K562 (cell line): ENCODE measurements at places on chromosomes 7 and 10. TPM values are rescaled to one million over a fixed set of nuclear protein-coding genes. Genes with fewer than 3 reads are reported as not detected.

GRCh38 chr7:22723637-22724036, 3.4 kb upstream of the IL6 start:
- H3K27me3 ChIP-seq, result no peaks in the 10 kb centered on the region
- H3K27ac ChIP-seq, result peak overlapping the region; percentile 27; the same call in 2 of the 3 replicates
- no peak for DNase-seq
- no peaks in the 10 kb centered on the region for H3K36me3 ChIP-seq
- H3K4me3 ChIP-seq, result no peak overlapping the region
- H3K4me1 ChIP-seq, result peaks cover 16% of the 10 kb centered on the region

GRCh38 chr10:50541921-50542320, 81.8 kb downstream of the SGMS1 start:
- no peaks in the 10 kb centered on the region for H3K27me3 ChIP-seq
- H3K4me3 ChIP-seq, result no peak overlapping the region
- H3K27ac ChIP-seq, result no peak overlapping the region
- H3K4me1 ChIP-seq, result peaks cover 68% of the 10 kb centered on the region

- no peak overlapping the region for H3K4me3 ChIP-seq
- H3K27ac ChIP-seq, result no peak overlapping the region
- DNase-seq, result no peak
- H3K4me1 ChIP-seq, result peaks cover 22% of the 10 kb centered on the region
- peaks cover 51% of the 10 kb centered on the region; the same call in 2 of the 3 replicates for H3K36me3 ChIP-seq
Observed at GRCh38 chr10:49157229-49157628, 23.4 kb upstream of the FAM170B start.

DNA sequence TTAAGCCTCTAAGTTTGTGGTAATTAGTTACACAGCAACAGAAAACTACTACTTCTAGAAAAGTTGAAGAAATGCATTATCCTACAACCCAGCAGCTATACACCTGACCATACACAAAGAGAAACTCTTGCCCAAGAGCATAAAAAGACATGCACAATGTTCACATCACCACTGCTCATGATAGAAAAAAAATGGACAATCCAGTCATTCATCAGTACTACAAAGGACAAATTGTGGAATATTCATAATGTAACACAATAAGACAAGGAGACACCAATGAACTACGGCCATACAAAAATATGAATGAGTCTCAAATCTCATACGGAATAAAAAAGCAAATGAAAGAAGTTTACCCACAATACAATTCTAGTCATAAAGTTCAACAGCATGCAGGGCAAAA, 87.4 kb downstream of the ZFAND4 start:
- H3K4me1 ChIP-seq, result peaks cover 19% of the 10 kb centered on the region
- H3K27me3 ChIP-seq, result no peaks in the 10 kb centered on the region
- DNase-seq, result no peak
- H3K27ac ChIP-seq, result no peak overlapping the region
- peaks cover 10% of the 10 kb centered on the region; the same call in 2 of the 3 replicates for H3K36me3 ChIP-seq
- H3K4me3 ChIP-seq, result no peak overlapping the region

DNA sequence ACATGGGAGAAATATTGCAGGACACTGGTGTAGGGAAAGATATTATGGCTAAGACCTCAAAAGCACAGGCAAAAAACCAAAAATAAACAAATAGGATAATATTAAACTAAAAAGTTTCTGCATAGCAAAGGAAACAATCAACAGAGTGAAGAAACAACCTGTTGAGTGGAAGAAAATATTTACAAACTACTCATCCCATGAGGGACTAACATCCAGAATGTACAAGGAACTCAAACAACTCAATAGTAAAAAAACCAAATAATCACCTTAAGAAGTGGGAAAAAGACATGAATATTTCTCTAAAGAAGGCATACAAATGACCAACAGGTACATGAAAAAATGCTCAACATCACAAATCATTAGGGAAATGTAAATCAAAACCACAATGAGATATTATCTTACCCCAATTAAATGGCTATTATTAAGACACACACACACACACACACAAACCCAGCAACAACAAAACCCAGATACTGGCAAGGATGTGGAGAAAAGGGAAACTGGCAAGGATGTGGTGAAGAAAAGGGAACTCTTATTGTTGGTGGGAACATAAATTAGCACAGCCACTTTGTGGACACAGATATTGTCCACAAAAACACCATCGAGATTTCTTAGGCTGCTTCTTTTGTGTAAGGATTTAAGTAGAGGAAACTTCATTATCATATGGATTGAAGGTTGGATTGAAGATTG, 9.8 kb upstream of the RAB18 start:
- no peaks in the 10 kb centered on the region for H3K27me3 ChIP-seq
- DNase-seq, result no peak
- H3K4me1 ChIP-seq, result no peaks in the 10 kb centered on the region

- H3K4me3 ChIP-seq, result no peak overlapping the region
- no peaks in the 10 kb centered on the region for H3K4me1 ChIP-seq
- peaks cover 24% of the 10 kb centered on the region for H3K27me3 ChIP-seq
Observed at GRCh38 chr10:29482591-29483431, 152.0 kb downstream of the SVIL start.

GRCh38 chr7:70925411-70926115, 206.4 kb upstream of the GALNT17 start:
- no peaks in the 10 kb centered on the region for H3K27me3 ChIP-seq
- DNase-seq, result no peak
- H3K36me3 ChIP-seq, result no peaks in the 10 kb centered on the region
- no peak overlapping the region for H3K27ac ChIP-seq
- no peak overlapping the region for H3K4me3 ChIP-seq

DNA sequence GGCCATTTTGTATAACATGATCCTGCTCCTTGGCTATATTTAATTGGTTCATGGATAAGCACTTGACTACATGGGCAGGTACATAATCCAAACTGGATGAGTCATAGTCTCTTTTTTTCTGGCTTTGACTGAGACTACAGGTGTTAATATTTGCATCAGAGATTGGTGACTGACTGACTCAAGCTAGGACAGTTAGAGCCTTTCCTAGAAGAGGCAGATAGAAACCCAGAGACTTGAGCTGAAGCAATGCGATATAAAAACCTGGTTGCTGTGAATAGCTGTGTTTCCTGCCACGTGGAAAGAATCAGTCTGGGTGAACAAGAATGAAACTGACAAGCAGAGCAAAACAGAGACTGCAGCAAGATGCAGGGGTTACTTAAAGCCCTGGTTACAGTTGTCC, 81.0 kb downstream of the SAMD9 start:
- H3K27ac ChIP-seq, result no peak overlapping the region
- no peak overlapping the region for H3K4me3 ChIP-seq

- H3K4me3 ChIP-seq, result no peak overlapping the region
- H3K4me1 ChIP-seq, result no peaks in the 10 kb centered on the region
- H3K36me3 ChIP-seq, result no peaks in the 10 kb centered on the region
Observed at GRCh38 chr7:148232784-148233183, 357.8 kb upstream of the C7orf33 start.

- no peaks in the 10 kb centered on the region for H3K4me1 ChIP-seq
- H3K27ac ChIP-seq, result no peak overlapping the region
- H3K27me3 ChIP-seq, result no peaks in the 10 kb centered on the region
- no peaks in the 10 kb centered on the region for H3K36me3 ChIP-seq
Observed at GRCh38 chr10:95739056-95739455, 16.9 kb upstream of the ENTPD1 start.

DNA sequence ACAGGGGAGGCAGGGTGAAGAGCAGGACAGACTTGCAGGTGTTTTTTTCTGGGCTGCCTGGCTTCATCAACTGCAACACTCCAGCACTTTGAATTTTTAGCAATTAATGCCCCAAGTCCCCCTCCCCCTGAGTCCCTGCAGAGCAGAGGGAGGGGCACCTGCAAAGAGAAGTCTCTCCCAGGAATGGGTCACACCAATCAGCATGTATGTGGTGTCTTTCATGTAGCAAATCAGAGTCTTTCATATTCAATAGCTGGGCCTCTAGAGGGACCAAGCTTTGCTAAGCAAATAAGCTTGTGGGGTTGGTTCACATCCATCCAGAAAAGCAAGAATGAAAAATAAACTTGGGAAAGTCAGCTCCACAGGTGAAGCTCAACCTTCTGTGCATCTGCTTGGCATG, 90.7 kb downstream of the PARP12 start:
- no peak for DNase-seq
- no peak overlapping the region for H3K27ac ChIP-seq
- H3K4me3 ChIP-seq, result no peak overlapping the region
- peaks cover 17% of the 10 kb centered on the region for H3K4me1 ChIP-seq
- no peaks in the 10 kb centered on the region for H3K27me3 ChIP-seq

DNA sequence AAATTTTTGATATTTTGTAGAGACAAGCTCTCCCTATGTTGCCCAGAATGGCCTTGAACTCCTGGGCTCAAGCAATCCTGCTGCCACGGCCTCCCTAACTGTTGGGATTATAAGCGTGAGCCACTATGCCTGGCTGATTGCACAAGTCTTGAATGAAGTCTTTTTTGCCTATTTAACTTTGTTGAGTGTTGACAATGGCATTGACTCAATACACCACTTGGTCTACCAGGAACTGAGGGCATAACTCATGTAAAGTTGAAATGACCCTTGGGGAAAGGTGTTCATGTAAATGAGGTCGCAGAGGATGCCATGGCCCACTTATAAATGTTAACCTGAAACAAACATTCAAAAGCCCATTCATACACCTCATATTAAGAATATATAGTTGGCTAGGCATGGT, 7.4 kb upstream of the UCMA start:
- no peaks in the 10 kb centered on the region for H3K4me1 ChIP-seq
- no peak overlapping the region for H3K27ac ChIP-seq

- no peak overlapping the region for H3K4me3 ChIP-seq
- no peak overlapping the region for H3K27ac ChIP-seq
- no peaks in the 10 kb centered on the region for H3K4me1 ChIP-seq
- DNase-seq, result no peak
- peaks cover 23% of the 10 kb centered on the region for H3K27me3 ChIP-seq
- H3K36me3 ChIP-seq, result no peaks in the 10 kb centered on the region
Observed at GRCh38 chr10:75736889-75737579, 305.6 kb downstream of the LRMDA start.

GRCh38 chr7:79988653-79989052, 146.0 kb upstream of the GNAI1 start:
- H3K4me3 ChIP-seq, result no peak overlapping the region
- no peaks in the 10 kb centered on the region for H3K4me1 ChIP-seq
- no peak overlapping the region for H3K27ac ChIP-seq
- no peak for DNase-seq
- H3K36me3 ChIP-seq, result no peaks in the 10 kb centered on the region

- H3K36me3 ChIP-seq, result no peaks in the 10 kb centered on the region
- H3K4me3 ChIP-seq, result no peak overlapping the region
- no peaks in the 10 kb centered on the region for H3K4me1 ChIP-seq
- H3K27me3 ChIP-seq, result no peaks in the 10 kb centered on the region
Observed at GRCh38 chr10:131708225-131708880, 192.5 kb upstream of the PPP2R2D start.

DNA sequence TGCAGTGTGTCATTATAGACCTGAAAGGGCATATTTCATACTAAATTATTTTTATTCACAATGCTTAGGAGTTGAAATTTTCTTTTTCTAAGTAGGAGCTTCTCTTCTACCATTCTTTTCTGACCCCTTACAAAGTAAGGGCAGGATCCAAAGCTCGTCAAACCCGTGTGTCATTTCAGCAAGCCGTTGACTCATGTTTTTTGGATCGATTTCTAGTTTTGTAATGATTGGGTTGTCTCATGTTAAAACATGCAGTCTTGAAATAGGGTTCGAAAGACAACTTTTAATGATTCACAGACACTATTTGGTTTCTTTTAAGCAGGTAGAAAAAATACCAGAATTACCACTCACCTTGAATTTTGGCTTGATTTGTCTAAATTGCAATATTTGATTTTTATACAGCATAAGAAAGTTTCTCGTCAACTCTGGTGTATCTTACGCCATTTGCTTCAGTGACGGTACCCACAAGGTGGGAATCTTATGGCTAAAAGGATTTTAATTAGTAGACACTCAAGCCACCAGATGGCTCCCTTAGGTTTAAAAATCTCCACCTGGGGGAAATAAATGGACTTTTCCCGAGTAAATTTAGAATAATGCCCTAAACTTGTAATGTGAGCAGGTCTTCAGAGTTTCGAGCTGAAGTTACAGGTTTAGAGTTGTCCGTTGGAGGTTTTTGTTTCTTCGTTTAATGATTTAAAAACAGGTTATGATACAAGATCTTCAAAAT, 283.4 kb downstream of the CCDC3 start:
- DNase-seq, result no peak
- H3K27me3 ChIP-seq, result peaks cover 14% of the 10 kb centered on the region
- H3K27ac ChIP-seq, result no peak overlapping the region
- no peaks in the 10 kb centered on the region for H3K4me1 ChIP-seq
- no peak overlapping the region for H3K4me3 ChIP-seq

GRCh38 chr10:3622845-3623621, 162.0 kb downstream of the KLF6 start:
- H3K4me3 ChIP-seq, result no peak overlapping the region
- H3K27me3 ChIP-seq, result no peaks in the 10 kb centered on the region
- no peak for DNase-seq
- no peaks in the 10 kb centered on the region for H3K36me3 ChIP-seq
- H3K4me1 ChIP-seq, result no peaks in the 10 kb centered on the region

GRCh38 chr7:12796397-12797127, 109.1 kb downstream of the ARL4A start:
- H3K27me3 ChIP-seq, result no peaks in the 10 kb centered on the region
- peak overlapping the region; percentile 6; the same call in 1 of the 3 replicates for H3K27ac ChIP-seq

- no peak overlapping the region for H3K27ac ChIP-seq
- DNase-seq, result peak; percentile 30
- no peaks in the 10 kb centered on the region for H3K27me3 ChIP-seq
Observed at GRCh38 chr7:5997210-5997808, 11.5 kb downstream of the PMS2 start.

DNA sequence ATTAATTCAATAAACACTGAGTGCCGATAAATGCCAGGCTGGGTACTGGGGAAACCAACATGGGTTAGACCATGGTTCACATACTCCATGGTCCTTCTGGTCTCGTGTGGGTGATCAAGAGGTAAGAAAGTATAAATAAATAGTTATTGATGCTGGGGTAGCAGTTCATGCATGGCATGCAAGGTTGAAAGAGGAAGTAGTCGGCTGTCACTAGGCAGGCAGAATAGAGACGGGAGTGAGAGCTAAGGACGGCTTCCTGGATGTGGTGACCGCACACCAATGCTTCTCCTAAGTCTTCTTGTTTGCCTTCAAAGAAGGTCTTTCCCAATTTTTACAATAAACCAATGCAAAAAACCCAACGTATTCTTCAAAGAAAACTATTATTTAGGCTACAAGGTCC, 208.6 kb downstream of the ADAM12 start:
- no peak overlapping the region for H3K27ac ChIP-seq
- no peaks in the 10 kb centered on the region for H3K27me3 ChIP-seq
- H3K4me1 ChIP-seq, result no peaks in the 10 kb centered on the region
- DNase-seq, result no peak

DNA sequence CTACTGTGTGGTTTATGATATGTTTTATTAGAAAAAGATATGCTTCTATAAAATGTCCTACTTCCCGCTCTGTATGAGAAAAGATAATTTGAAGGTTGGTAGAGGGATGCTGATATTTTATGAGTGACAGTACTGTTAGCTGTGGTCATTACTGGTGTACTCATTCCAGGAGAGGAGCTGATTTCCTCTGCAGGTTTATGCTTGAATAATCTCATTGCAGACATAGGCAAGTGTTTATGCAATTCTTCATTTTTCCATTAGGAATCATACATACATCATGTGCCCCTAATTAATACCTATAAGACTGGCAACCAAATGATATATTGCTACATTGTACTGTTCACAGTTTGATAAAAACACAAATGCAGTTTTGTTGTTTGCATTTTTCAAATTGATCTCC, 269.4 kb downstream of the MALRD1 start:
- no peak overlapping the region for H3K4me3 ChIP-seq
- H3K36me3 ChIP-seq, result no peaks in the 10 kb centered on the region
- no peaks in the 10 kb centered on the region for H3K4me1 ChIP-seq
- no peak for DNase-seq

The CUTC gene
- 35.4 and 36.0 TPM in 2 replicates for polyA plus RNA-seq

The TMEM130 gene
- not detected in 2 replicates for polyA plus RNA-seq

The CALML5 gene
- polyA plus RNA-seq, result not detected in 2 replicates

The FAM13C gene
- not detected in 2 replicates for polyA plus RNA-seq

The LBX1 gene
- not detected in 2 replicates for polyA plus RNA-seq

The ANKRD61 gene
- polyA plus RNA-seq, result not detected in 2 replicates

The ELMO1 gene
- polyA plus RNA-seq, result 3.8 and 6.8 TPM in 2 replicates

The HBP1 gene
- polyA plus RNA-seq, result 16.5 and 20.3 TPM in 2 replicates
